ENCODE measurements at places on chromosomes 12 and 14. TPM values are rescaled to one million over a fixed set of nuclear protein-coding genes. Genes with fewer than 3 reads are reported as not detected.

The MYH6 gene
- total RNA-seq: 0.02 TPM

The CNTN1 gene
- total RNA-seq: 41.5 TPM

The ZNF219 gene
- 31.7 TPM for total RNA-seq

The ULK1 gene
- total RNA-seq: 35.4 TPM

The IGFBP6 gene
- 254 TPM for total RNA-seq

The GPR84 gene
- not detected for total RNA-seq

The RERG gene
- total RNA-seq: 0.18 TPM

The COCH gene
- 21.0 TPM for total RNA-seq

The FOXM1 gene
- 87.7 TPM for total RNA-seq

The IL31 gene
- total RNA-seq: not detected

The PAX9 gene
- 2.8 TPM for total RNA-seq

The OR11H6 gene
- not detected for total RNA-seq

The LPAR5 gene
- 0.85 TPM for total RNA-seq

The APOF gene
- total RNA-seq: not detected

The MYF6 gene
- total RNA-seq: not detected

The NYNRIN gene
- total RNA-seq: 0.26 TPM

The KSR2 gene
- 0.63 TPM for total RNA-seq

The ZFYVE21 gene
- 39.4 TPM for total RNA-seq

The GPR68 gene
- total RNA-seq: 0.21 TPM

The ZFHX2 gene
- 1.5 TPM for total RNA-seq

The ALDH2 gene
- 62.6 TPM for total RNA-seq

The HHIPL1 gene
- 0.24 TPM for total RNA-seq

The FGF6 gene
- not detected for total RNA-seq

The EGLN3 gene
- 5.6 TPM for total RNA-seq

The FICD gene
- 2.1 TPM for total RNA-seq

The AGAP2 gene
- total RNA-seq: 0.34 TPM

The C12orf60 gene
- 1.7 TPM for total RNA-seq

The LIMA1 gene
- 9.0 TPM for total RNA-seq

The RND1 gene
- total RNA-seq: 7.4 TPM

The NTF3 gene
- total RNA-seq: not detected

The AVPR1A gene
- 0.14 TPM for total RNA-seq

The TCL1B gene
- not detected for total RNA-seq

The ACOT4 gene
- total RNA-seq: 1.9 TPM

The CLEC4C gene
- total RNA-seq: not detected

The TAS2R43 gene
- not detected for total RNA-seq

The GLS2 gene
- 0.27 TPM for total RNA-seq

The PIWIL1 gene
- not detected for total RNA-seq

The REP15 gene
- 0.45 TPM for total RNA-seq

The SDR9C7 gene
- not detected for total RNA-seq

The GPR137C gene
- 0.11 TPM for total RNA-seq

The LTBR gene
- total RNA-seq: 248 TPM

The RHOJ gene
- total RNA-seq: not detected

The AKAP6 gene
- 0.54 TPM for total RNA-seq

The OAS1 gene
- total RNA-seq: 68.6 TPM

The LRTM2 gene
- not detected for total RNA-seq

The NXPH4 gene
- total RNA-seq: 2.7 TPM

The SNRPF gene
- 116 TPM for total RNA-seq

The CACNA1C gene
- total RNA-seq: 0.09 TPM
